ENCODE measurements at places on chromosomes 16 and 17.

GRCh38 chr16:3063625-3064386, 1.6 kb upstream of the IL32 start:
- no peak for DNase-seq

DNA sequence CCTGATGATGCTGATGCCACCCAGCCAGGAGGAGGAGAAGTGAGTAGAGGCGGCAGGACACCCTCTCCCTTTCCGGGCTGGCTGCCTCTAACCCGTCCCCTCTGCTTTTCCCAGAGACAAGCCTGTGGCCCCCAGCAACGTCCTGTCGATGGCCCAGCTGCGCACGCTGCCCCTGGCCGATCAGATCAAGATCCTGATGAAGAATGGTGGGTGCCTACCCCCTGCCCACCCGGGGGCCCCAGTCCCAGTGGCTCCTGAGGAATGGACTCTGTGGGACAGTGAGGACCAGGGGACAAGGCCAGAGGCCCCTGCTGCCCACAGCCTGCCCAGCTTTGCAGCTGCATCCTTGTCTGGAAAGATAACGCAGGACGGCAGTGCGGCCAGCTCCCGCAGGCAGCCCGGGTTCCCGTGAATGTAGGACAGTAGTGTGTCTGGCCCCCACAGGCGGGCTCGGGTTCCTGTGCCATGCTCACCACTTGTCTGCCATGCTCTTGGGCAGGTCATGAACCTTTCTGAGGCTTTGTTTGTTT, 19.9 kb downstream of the POLR3E start:
- no peak for DNase-seq

DNA sequence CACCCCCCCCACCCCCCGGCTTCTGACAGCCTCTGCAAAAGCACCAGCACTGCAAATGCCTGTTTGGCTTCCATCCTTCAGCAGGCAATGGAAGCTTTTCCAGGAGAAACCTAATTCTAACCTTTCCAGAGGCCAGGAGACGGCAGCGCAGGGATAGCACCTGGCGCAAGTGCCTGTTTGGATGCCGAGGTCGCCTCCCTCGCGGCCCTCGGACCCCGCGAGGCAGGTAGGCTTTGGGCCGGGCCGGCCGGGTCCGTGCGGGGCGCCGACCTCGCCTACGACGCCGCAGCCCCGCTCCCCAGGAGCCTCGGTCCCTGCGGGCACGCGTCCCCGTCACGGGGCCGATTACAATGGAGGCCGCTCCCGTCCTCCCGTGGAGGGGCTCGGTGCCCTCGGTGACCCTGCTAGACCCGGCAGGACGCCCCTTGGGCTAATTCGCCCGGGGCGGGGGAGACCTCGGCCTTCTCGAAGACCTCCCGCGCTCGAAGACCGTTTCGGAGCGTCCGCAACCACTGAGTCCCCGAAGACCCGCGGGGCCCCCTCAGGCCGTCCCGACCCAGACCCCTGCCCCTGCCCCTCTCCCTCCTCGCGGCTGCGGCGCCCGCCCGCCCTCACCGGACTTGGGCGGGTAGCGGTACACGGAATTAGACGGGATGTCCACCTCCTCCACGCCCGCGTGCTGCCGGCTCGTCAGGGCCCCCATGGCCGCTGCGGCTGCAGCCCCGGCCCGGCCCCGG, 587 bp downstream of the RNF157 start:
- no peak for DNase-seq

DNA sequence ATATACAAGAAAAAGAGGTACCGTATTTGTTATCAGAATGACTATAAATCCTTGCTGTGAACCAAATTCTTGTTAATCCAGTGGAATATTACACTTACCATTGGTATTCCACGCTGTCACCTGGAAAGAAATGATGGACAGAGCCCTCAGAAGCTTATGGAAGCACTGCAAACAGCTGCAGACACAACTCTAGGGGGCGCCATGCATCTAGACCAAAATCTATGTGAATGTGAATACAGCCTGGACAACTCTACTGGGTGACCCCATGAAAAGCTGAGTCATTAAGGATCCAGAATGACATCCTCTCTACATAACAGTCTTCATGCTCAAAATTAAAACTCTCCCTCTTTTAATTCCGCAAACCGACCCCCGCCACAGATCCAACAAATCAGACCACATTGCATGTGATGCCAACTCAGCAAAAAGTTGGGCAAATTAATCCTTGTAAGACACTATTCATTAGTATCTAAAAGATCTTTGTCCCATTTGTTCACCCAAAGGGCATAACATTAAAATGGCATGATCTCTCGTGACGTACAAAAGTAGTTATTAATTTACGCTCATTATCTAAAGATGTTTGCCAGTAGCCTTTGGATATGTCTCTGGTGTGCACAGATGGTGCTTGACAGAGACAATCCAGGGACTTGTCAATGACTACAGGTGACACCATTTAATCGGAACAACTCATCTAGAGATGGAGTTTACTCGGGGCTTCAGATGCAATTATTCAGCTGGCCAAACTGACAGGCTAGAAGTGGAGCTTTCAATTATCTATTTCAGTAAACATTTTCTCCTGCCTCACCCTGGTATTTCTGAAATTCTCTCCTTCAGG, 552.7 kb upstream of the PSMD7 start:
- no peak for DNase-seq

- no peak for DNase-seq
These were observed 953 bp upstream of the NSMCE1 start for GRCh38 chr16:27269300-27270150.

- no peak for DNase-seq
These were observed 196.6 kb downstream of the UTP18 start for GRCh38 chr17:51456942-51457341.
